Stimulated activated CD8-positive, alpha-beta memory T cell treated with anti-CD3 and anti-CD28 coated beads, Interleukin-12 subunit alpha, Interleukin-12 subunit beta, amount 100 ng/mL, for 4 hours (primary cell): ENCODE measurements at places on chromosomes 6 and 20.

DNA sequence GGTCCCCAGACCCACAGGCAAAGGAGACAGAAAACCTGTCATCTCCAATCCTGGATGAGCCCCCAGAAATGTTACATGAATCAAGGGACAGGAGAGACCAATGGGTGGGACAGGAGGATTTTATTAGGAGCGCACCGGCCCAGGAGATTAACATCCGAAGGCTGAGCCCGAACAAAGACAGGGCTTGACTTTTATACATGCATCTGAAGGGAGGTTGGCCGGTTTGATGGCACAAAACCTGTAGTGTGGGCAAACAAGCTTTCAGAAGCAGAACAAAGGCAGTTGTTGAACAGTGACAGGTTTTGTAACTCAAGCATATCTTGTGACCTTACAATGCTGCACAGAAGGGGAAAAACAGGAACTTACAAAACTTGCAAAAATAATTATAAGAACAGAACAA is 83.9 kb upstream of the GPR6 start:
- DNase-seq = no peak

- no peak for DNase-seq
Measured at GRCh38 chr6:8059129-8059528, 5.1 kb downstream of the BLOC1S5 start.

DNA sequence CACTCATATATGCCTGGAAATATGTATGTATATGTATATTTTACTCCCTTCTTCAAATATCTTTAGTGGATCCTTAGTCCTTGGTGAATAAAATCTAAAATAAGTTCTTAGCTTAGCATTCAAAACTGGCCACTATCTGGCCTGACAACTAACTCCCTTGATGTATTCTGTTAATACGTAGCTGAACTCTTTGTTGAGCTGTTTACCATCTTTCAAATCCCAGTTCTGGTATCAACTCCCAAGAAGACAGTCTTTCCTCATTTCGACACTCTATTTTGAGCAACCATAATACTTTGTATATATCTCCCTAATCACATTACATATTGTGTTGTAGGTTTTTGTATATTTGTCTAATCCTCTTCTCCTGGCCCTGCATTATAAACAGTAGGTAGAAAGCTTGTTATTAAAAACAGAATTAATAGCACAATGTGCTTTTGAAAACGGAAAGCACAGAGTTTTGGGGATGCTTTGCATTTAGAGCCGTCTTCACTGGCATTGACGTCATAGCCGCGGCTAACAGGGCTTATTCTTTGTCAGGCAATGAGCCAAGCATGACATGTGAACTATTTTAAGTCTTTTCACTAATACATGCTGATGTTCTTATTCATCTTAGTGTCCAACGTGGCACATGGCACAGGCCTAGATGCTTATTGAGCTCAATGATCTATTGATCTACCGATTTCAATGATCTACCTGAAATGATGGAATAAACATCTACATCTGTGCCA is 47.2 kb upstream of the CCN2 start:
- no peak for DNase-seq

DNA sequence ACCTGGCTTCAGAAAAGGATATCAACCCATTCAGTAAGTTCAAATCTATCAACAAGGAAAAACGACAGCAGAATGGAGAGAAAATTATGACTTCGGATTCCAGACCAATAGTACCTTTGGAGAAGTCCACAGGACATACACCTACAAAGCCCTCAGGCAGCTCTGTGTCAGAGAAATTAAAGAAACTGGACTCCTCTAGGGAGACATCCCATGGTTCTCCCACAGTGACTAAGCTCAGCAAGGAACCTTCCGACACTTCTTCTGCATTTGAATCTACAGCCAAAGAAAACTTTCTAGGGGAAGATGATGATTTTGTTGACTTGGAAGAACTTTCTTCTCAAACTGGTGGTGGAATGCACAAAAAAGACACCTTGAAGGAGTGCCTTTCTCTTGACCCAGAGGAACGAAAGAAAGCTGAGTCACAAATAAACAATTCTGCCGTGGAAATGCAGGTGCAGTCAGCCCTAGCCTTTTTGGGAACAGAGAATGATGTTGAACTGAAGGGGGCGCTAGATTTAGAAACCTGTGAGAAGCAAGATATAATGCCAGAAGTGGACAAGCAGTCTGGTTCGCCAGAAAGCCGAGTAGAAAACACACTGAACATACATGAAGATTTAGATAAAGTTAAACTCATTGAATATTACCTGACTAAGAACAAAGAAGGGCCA is 67.4 kb upstream of the HINT3 start:
- no peak for DNase-seq
